ENCODE measurements at places on chromosomes 11 and 22. TPM values are rescaled to one million over a fixed set of nuclear protein-coding genes. Genes with fewer than 3 reads are reported as not detected.

- no peak for DNase-seq
These were observed 18.7 kb upstream of the PPFIA1 start for GRCh38 chr11:70251659-70252321.

GRCh38 chr11:95306801-95307200 lies 75.8 kb upstream of the SESN3 start:
- no peak for DNase-seq

DNA sequence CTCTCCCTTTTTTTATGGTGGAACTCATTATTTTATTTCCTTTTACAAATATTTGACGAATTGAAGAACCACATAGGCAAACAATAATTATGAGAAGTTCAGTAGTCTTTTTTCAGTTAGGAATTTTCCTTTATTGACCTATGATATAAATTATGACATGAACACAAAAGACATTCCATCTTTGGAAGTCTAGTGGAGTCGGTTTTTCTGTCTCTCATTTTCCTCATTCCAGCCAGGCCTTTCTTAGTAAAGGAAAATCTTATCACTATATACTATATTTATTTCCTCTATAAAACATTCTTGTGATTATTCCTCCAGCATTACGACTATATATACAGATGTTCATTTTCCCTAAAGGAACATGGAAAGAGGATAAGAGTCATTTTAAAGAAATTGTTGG lies 1046.1 kb downstream of the DLG2 start:
- DNase-seq = no peak

Gene PRODH
- 10.4 TPM for polyA plus RNA-seq

Gene FOLR1
- polyA plus RNA-seq = 49.6 TPM

DNA sequence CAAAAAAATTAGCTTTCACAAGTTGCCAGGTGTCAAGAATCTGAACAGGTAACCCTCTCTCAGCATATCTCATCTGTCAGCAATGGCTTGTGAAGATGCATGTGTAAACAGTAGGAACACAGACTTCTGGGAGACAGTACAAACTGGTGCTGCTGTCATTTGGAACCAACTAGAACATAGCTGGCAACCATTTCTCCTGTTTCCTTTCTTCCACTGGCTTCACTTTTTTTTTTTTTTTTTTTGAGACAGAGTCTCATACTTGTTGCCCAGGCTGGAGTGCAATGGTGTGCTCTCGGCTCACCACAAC lies 2.1 kb upstream of the PIK3C2A start:
- DNase-seq = no peak

Gene CD3D
- polyA plus RNA-seq = 0.22 TPM
